ENCODE measurements at places on chromosomes 2 and 18.

GRCh38 chr18:28040211-28040610 is 136.7 kb downstream of the CDH2 start:
- no peak for DNase-seq

GRCh38 chr2:72676341-72677025 is 149.3 kb downstream of the EXOC6B start:
- DNase-seq: no peak

GRCh38 chr18:47901624-47902362 is 28.7 kb downstream of the SMAD2 start:
- no peak for DNase-seq

DNA sequence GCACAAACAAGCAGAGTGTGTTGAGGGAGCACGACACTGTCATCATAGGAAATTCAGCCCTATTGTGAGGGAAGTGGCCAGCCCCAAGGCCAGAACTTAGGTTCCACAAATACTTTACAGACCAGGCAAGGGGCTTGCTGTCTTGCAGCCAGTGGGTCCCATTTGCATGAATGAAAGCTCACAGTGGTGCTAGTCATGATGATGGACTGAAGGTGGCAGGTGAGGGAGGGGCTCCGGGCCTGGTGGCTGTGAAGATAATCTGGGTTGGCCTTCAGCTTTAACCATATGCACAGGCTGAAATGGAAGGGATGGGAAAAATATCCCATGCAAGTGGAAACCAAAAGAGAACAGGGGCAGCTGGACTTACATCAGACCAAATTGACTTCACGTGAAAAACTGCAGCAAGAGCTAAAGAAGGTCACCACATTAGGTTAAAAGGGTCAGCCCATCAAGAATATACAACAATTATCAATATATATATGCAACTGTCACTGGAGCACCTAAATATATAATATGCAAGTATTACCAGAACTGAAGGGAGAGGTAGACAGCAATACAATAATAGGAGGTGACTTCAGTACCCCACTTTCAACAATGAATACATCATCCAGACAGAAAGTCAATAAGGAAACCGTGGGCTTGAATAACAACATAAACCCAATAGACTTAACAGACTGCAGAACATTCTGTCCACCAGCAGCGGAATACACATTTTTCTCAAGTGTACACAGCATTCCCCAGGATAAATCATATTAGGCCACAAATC is 39.6 kb downstream of the DCDC2C start:
- DNase-seq: no peak

DNA sequence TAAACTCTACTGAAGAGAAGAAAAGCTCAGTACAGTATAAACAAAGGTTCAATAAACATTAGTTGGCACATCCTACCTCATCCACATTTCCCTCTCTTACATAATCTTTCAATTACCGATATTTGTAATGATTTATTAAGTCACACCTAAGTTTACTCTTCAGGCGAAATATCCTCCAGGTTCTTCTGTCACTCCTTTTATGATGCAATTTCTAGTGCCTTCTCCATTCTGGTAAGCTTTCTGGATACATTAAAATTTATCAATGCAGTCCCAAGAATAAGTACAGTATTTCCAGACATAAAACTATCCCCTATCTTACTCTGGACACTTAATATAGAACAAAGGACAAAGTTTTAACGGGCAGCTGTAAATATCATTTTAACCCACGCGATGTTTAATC is 5.6 kb downstream of the HNRNPLL start:
- no peak for DNase-seq

GRCh38 chr2:32135409-32135808 is 30.3 kb upstream of the SLC30A6 start:
- no peak for DNase-seq

GRCh38 chr2:64120928-64121327 is 23.3 kb downstream of the PELI1 start:
- DNase-seq: no peak

DNA sequence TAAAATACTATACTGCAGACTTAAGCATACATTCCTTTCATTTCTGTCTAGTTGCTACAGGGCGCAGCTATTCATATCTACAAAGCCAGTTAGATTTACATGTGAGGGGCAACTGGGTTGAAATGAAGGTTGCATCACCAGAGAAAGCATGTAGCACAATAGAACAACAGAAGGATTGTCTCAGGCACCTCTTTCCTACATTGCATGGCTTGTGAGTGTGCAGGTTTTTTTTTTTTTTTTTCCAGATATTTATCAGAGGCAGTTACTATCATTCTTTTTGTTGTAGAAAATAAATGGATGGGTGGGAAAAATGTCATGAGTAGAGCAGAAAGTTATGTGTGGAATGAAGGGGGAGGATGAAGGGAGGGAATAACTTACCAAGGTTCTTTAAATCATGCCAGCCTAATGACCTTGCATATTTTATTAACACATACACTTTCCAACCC is 86.8 kb downstream of the ERBB4 start:
- no peak for DNase-seq

DNA sequence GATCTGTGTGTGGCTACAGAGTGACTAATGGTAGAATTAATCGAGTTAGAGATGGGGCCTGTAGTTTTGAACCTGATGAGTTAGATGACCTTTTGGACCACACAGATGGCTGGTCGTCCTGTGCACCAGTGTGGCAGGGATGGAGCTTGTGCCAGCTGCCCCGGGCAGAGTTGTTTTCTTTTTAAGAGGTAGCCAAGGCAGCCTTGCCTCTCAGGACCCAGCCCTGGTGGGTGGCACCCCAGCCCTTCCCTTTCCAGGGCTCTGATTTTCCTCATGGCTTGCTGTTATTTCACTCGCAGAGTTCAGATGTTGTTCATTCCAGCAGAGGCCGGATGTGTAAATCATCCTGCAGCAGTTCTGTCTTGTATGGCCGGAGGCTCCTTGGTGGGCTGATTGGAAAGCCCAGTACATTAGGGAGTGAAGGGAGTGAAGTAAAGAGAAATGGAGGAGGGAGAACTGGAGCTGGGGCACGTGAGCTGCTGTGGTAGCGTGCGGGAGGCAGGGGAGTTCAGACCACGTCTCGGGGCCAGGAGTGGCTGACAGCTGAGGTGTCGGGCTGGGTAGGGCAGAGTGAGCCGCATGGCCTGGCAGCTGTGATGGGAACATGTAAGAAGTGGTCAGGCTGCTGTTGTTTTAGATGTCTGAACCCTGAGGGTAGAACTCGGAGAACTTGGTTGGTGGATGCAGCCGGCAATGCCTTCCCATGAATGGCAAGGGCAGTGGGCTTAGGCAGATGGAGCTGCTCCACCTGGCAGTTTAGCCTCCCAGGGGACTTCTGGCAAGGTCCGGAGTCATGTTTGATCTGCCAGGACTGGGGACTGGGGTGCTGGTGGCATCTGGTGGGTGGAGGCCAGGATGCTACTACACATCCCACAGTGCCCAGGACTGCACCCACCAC is 28.8 kb downstream of the ASAP2 start:
- DNase-seq: no peak

GRCh38 chr2:128734521-128735295 is 416.0 kb upstream of the HS6ST1 start:
- DNase-seq: no peak

DNA sequence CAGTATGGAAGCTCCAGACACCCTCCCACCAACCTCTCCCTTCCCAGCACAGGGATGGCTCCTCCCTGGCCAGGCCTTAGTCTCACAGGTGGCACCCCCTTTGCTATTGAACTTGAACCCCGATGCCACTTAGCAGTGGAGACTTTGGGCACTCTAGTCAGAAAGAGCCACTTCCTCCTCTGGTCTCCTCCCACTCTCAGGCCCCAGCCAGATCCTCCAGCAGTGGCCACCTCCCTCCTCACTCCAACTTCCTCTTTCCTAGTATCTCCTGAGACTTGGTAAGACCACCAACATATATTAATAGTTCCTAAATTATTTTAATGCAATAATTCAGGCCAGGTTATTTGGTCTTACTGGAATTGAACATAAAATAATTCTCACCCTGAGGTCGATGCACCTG is 437.2 kb upstream of the ID2 start:
- no peak for DNase-seq

- no peak for DNase-seq
Observed at GRCh38 chr2:17257189-17257909, 260.9 kb downstream of the RAD51AP2 start.

DNA sequence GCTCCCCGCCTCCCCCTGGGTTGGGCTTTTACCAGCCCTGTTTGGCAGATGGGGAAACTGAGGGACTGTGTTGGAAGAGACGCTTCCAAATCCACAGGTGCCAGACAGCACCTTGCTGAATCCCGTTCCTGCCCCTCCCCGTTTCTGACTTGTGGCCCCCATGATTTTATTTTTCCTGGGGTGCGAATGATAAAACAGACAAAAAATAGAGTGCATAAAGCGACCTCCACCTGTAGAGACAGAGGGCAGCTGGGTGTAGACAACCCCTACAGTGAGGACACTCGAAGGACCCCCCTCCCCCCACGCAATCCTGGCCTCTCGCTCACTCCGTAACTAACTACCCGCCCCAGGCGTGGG is 2.2 kb upstream of the CTDSP1 start:
- no peak for DNase-seq

DNA sequence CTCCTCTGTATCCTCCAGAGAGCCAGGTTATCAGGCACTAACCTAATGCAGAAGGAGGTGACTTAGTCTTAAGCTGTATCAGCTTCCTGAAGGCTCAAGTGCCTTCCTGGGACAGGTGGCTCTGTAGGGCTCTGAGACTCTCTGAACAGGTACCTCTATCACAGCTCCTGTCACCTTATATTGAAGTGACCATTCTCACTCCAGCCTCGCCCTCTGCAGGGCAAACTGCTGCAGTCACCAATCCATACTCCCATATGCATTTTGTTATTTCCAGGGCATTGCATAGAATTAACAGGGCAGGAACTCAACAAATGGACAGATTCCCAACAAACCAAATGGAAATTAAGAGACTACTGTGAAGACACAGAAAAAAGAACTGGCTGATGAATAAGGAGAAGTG is 203.0 kb upstream of the REV1 start:
- no peak for DNase-seq

- DNase-seq: no peak
Observed at GRCh38 chr2:212428681-212429478, 109.7 kb downstream of the ERBB4 start.

DNA sequence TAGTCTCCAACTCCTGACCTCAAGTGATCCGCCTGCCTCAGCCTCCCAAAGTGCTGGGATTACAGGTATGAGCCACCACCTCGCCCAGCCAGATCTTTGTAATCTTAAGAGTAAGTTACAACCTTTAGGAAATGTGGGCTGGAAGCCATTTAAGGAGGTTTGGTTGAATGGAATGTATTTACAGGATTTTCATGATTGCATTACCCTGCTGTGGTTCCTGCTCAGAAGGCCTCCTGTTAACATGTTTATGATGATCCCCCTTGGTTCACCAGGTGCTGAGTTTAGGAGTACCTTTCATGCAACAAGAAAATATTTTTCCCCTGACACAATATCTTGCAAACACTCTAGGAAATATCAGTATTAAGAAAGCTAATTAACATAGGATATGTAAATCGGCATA is 187.4 kb upstream of the SH3BP4 start:
- DNase-seq: no peak

- DNase-seq: no peak
Observed at GRCh38 chr2:32003791-32004190, 7.0 kb downstream of the MEMO1 start.

DNA sequence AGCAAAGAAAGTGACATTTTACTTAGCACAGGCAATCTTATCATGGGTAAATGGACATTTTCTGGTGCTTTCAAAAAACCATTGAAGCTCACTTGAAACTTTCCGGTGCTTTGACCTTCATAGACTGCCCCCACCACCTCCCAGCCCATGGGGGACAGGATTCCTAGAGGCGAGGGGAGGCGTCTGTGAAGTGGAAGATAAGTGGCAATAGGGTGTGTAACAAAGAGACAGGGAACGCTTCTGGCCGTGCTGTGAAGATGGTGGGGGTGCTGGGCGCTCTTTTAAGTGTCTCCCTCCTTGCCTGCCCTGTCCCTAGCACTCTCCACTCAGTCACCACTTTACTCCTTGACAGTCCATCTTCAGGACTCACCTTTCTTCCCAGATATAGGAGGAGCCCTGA is 23.4 kb upstream of the GMPPA start:
- DNase-seq: no peak

GRCh38 chr2:98809878-98810587 is 79.1 kb upstream of the MGAT4A start:
- no peak for DNase-seq

DNA sequence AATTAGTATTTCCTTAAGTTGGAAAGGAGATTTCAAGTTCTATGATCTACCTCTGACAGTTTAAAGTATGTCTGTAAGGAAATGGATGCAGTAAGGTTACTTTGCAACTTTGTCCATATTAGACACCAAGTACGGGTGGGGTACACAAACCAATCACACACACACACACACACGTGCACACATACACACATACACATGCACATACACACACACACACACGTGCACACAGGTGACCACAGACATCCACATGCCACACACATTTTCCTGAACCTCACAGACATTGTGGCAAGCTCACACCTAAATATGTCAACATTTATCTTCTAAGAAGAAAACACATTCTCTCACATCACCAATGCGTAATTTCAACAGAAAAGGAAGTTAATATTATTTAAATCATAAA is 165.9 kb downstream of the MYT1L start:
- no peak for DNase-seq

GRCh38 chr2:165440367-165440766 is 29.1 kb upstream of the CSRNP3 start:
- no peak for DNase-seq

- peak; percentile 41 for DNase-seq
Observed at GRCh38 chr2:207223051-207223450, 57.3 kb upstream of the KLF7 start.

GRCh38 chr18:69161383-69162028 is 239.2 kb upstream of the DOK6 start:
- no peak for DNase-seq

Measured in stimulated activated CD4-positive, alpha-beta T cell treated with anti-CD3 and anti-CD28 coated beads, Interleukin-2, amount 100 ng/mL, for 24 hours (primary cell).